ENCODE measurements at places on chromosomes 13 and 19.

DNA sequence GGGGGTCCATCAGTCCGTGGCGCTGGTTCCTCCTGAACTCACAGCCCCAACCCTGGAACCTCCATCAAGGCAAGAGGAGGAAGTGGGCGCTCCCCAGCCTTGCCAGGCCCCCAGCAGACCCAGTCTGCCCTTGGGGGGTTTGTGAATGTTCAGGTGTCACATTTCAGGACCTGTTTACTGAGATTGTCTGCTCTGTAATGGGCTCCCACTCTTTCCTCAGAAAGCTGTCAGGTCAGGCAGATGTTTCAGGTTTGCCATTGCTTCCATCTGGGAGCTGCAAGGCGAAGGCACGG is 29.4 kb downstream of the TSSK6 start:
- no peak for DNase-seq

GRCh38 chr13:99926014-99926731 is 45.4 kb downstream of the ZIC5 start:
- no peak for DNase-seq

DNA sequence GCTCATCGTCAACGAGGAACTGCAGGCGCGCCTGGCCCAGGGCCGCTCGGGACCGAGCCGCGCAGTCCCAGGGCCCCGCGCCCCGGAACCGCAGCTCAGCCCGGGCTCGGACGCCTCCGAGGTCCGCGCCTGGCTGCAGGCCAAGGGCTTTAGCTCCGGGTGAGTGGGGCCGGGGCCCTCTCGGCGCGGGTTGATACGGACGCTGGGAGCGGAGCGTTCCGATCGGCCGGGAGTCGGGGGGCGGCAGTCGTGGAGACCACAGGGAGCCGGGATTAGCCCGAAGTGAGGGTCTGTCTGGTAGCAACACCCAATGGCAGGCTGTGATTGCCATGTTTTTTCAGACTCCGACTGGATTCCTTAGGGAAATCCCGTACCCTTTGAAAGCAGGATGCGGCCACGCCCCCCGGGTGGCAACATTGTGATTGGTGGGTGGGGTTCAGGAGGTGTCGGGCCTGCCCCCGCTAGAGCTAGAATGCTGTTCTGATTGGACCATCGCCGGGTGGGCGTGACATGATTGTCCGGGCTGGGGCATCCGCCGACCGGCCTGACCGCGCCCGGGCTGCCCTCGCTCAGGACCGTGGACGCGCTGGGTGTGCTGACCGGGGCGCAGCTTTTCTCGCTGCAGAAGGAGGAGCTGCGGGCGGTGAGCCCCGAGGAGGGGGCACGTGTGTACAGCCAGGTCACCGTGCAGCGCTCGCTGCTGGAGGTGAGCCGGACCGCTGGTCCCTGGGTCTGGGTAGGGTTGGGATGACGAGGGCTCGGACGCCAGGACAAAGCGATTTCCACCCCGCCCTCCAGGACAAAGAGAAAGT is 11.3 kb downstream of the EPS8L1 start:
- DNase-seq: peak; percentile 86

DNA sequence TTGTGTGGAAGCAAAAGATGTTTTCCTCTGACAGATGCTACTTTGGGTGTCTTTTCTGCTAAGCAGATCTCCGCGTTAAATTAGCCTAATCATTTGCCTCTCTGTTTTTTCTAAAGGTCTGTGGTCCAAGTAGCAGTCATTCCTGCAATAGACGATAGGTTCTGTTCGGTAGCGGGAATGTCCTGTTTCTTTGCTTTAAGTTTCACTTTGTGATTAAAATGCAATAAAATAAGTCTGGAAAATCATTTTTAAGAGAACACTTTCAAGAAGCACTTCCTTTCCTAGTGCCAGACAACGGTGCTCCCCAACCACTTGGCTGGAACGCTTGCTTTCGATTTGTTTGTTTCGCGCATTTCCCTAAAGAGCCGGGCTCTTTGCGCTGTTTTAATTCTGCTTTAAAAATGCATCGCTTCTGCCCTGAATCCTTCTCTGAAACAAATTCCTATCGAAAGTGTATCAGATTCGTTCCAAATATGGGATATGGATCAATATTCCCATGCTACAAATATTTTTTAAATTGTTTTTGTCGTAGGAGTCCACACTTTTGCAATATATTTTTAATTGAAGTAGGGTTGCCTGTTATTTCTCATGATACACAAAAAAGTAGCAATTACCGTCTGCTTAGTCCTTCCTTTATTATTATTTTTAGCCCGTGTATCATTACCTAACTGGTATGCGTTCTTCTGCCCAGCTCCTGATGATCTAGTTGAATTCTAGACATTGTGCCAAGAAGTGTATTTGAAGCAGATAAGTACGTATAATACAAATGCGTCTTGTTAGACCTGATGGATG is 14.2 kb downstream of the ZIC2 start:
- no peak for DNase-seq

GRCh38 chr19:16259385-16260159 is 61.9 kb downstream of the AP1M1 start:
- DNase-seq: no peak

DNA sequence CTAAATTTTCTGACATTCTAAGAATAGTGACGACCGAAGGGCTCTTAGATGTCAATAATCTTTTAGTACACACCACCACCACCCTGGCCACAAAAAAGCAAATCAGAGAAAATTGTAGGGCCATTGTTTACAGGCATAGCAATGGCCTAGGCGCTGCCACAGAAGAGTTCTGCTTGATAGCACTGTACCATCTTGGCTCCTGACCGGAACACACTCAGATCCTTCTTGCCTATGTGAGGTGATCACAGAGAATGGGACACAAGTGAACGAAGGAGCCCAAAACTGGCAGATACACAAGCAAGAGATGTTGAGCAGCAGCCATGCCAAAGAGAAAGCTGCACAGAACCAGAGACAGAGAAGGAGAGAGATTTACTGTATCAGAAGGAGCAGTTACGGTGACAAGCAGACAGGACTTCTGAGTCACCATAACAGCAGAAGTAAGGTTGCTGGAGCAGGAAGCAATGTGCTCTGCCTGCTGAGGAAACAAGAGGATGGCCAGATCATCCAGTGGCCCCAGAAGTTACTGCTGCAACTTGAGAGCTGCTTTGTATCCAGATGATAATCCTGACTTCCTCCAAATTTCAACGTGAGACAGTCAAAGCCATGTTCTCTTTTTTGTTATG is 105.2 kb downstream of the SLITRK6 start:
- DNase-seq: no peak

- peak; percentile 10 for DNase-seq
Measured at GRCh38 chr19:27966390-27966816, 1246.5 kb downstream of the UQCRFS1 start.

DNA sequence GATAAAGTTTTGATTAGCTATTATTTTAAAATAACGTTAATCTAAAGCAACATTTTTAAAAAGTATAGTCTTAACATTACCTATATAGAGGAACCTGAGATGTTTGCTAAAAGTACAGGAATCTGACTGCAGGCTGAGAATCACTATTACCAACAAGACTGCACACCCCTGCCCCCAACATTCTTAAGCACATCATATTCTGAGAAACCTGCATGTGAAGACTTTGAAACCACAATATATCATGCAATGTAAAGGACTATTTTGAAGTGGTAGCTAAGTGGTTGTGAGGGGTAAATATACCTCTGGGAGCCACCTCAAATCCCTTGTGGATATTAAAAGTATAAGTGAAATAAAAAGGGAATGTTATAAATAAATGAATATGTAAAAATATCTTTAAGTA is 119.0 kb upstream of the KLF12 start:
- DNase-seq: no peak

DNA sequence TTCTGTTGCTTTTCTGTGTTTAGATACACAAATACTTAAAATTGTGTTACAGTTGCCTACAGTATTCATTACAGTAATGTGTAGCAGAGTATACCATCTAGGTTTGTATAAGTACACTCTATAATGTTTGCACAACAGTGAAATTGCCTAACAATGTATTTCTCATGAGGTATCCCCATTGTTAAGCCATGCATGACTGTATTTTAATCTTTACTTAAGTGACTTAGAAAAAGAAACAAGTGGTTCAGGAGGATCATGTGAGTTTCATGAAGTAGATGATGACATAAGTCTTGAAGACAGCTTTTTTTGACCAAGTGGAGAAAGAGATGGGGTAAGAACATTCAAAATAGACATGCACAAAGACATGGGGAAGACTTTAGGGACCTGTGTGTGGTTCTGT is 8.4 kb upstream of the KCTD4 start:
- no peak for DNase-seq

DNA sequence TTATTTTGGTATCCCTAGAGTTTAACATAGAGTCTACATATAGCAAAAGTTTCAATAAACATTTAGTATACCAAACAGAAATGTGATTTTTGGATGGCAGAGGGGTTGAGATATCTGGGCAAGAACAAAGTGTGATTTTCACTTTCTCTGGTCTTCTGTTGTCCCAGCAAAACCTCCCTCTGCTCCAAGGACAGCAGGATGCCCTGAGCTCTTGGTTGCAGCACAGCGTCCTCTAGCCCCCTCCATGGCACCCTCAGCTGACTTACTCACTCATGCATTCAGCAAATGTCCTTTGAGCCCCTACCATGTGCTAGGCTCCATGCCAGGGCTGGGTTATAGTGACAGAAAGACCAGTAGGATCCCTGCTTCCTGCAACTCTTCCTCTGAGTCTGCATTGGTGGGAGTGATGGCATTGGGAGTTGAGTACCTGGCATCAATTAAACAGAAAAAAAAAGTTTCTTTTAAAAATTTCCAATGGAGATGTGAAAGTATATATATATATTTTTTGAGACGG is 104.8 kb upstream of the UBL3 start:
- DNase-seq: no peak

- no peak for DNase-seq
Measured at GRCh38 chr13:32446773-32447465, 19.0 kb upstream of the N4BP2L1 start.

DNA sequence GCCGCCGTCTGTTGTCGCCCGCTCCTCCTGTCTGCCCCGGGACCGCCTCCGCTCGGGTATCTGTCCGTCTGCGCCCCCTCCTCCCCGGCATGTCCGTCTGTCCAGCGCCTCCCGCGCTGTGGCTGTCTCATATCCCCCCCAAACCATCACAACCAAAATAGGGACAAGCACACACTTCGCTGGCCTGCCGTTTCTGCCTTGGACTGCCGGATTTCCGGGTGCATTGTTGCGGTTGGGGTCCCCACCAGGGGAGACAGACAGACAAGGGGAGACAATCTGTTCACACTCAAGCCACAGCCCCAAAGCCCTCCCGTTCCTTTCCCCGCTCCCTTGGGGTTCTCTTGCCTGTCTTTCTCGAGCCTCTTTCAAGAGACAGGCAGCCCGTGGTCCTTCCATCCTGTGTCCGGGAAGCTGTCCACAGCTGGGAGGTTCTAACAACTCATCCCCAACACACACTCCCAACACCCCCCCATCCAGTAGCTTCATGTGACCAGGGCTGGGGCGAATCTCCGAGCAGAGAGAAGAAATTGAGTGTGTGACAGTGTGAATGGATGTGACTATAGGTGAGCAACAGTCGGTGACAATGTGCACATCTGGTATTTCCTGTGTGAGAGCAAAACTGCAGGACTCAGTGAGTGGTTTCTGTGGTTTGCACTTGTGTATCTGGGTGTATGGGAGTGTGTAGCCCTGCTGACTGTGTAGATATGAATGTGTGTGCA is 16.5 kb upstream of the FOSB start:
- DNase-seq: peak; percentile 56

- DNase-seq: no peak
Measured at GRCh38 chr19:2303211-2303798, 4.6 kb downstream of the LINGO3 start.

- no peak for DNase-seq
Measured at GRCh38 chr13:39259371-39260140, 221.3 kb downstream of the NHLRC3 start.

DNA sequence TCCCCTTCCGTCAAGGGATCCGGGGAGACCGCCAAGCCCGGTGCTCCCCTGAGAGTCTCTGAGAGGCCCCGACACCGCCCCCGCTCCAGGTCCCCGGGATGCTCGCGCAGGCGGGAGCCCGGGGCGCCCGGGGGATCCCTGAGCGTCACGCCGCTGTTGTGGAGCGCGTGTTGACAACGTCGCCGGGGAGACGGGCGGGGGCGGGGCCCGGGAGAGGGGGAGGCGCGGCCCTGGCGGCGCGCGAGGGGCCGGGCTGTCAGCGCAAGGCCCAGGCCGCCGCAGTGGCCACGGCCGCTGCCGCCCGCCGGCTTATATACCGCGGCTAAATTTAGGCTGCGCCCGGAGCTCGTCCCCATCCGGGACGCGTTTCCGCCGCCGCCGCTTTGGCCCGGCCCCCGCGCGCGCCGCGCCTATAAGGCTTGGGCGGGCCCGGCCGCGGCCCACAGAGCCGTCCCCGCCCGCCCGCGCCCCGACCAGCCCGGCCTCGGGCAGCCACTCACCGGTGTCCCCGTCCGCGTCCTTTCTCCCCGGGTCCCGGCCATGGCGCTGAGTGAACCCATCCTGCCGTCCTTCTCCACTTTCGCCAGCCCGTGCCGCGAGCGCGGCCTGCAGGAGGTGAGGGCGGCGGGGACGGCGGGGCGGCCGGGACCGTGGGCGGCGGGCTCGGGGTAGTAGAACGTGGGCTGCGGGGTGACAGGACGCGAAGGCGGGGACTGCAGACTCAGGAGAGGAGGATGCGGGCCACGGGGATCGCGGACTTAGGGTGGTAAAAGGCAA is at the start of gene KLF2:
Gene KLF2 (plus strand): TSS at position 443 of the 777 bp plus-strand sequence. CDS start 98 bp downstream, at position 541.
- DNase-seq: peak; percentile 86

GRCh38 chr13:21625366-21625765 is 21.4 kb upstream of the MICU2 start:
- DNase-seq: no peak

DNA sequence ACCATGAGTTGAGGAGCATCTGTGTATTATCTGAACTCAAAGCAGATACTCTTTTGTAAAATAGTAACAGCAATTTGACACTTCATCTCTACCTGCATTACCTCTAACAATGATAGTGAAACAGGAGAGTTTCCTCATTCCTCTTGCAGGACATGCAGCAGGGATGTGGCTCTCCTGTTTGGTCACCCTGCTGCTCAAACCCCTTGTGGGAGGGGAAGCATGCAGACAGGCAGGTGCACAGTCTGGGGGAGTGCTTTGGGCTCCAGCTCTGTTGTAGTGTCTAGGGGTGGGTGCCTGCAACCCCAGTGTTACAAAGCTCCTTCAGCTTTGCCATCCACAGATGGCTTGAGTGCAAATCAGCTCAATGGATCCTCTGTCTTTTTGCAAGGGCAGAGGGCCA is 827.6 kb downstream of the DACH1 start:
- DNase-seq: no peak

- DNase-seq: peak; percentile 30
Measured at GRCh38 chr13:77565635-77566034, 30.1 kb downstream of the SCEL start.

- DNase-seq: no peak
Measured at GRCh38 chr19:4794971-4795370, 3.4 kb downstream of the FEM1A start.

GRCh38 chr13:100212904-100213553 is 124.1 kb downstream of the PCCA start:
- DNase-seq: no peak

DNA sequence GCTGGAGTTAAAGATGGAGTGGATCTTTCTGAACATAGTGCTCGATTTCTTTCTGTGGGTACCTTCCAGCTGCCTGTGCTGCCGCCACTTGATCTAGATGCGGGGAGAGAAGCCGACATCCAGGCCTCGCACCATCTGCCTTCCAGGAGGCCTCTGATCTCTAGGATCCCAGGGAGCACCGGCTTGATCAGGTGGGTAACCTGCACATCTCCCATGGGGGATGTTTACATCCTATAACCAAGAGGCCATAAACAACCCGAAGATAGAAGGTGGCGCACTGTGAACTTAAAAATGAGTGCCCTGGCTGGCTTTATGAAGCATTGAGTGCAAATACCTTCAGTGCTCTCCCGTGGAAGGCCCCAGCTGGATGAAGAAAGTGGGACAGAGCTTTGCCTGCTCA is at the start of gene C13orf42:
Gene C13orf42 (minus strand): TSS at position 101 of the 400 bp plus-strand sequence. CDS start 65 bp downstream, at position 36.
- no peak for DNase-seq
